Inflammatory macrophage treated with lipopolysaccharide for 1 hour (primary cell): ENCODE measurements at places on chromosomes 7 and 10.

GRCh38 chr7:132541656-132542055, 34.6 kb downstream of the PLXNA4 start:
- no peak for DNase-seq

DNA sequence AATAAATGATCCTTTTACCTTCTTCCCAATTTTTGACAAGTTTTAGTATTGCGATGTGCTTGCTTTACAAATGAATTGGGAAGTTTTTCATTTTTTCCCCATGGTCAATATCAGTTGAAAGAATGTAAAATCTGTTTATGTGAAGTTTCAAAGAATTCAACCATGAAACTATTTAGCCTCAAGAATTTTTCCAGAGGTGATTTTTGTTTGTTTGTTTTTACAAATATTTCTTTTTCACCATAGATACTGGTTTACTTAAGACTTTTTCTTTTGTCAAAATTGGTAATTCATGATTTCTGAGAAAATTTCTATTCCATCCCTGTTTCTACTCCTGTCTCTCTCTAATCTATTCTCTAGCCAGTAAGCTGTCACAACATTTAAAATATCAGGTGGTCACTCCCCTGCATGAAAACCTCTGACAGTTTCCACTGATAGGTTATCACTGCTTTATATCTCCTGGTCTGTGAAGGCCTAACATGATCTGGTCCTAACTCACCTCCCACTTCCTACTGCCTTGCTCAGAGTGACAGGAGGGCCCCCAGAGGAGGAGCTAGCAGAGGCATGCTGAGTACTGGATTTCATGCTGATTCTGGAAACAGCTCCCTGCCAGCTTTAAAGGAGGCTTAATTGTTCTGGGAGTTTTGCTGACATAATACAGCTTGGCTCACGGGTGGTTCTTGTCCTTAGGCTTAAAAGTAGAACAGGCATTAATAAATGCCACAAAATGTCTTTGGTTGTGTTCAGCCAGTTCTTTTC, 7.6 kb upstream of the ARMS2 start:
- no peak for DNase-seq

DNA sequence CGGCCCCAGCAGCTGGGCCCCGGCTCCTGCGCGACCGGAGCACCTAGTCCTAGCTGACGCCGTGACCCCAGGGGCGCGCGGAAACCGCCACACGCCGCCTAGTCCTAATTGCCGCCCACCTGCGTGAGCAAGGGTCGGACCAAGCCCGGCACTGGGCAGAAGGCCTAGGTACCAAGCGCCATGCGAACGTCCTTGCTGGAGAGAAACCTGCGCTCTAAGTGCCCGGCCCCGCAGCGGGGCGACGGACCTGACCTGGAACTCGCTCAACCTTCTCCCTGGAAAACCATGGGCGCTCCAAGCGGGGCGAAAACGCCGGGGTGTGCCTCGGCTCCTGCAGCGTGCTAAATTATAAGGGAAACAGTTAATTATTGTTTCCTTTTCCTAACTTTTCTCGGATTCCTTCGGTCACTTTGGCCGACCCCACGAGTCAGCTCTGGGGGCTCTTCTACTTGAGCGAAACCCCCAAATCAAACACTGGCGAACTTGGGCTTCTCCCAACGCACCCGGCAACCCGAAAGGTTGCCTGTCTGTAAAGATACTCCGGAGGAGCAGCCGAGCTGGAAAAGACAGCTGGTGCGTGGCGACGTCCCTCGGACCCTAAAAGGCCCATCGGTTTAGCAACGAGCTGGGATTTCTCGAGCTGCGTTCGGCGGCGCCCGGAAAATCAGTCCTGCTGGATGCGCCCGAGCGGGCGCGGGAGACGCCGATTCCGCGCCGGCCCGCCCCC, 5.3 kb upstream of the EBF3 start:
- no peak for DNase-seq

DNA sequence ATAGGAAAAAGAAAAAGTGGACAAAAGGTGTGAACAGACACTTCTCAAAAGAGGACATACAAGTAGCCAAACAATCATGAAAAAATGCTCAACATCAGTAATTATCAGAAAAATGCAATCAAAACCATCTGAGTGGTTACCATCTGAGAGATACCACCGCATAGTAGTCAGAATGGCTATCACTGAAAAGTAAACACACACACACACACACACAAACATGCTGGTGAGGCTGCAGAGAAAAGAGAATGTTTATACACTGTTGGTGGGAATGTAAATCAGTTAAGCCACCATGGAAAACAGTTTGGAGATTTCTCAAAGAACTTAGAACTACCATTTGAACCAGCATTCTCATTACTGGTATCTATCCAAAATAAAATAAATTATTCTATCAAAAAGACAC, 145.7 kb downstream of the CYP26A1 start:
- no peak for DNase-seq

GRCh38 chr7:47907981-47908616, 40.2 kb downstream of the PKD1L1 start:
- no peak for DNase-seq

GRCh38 chr10:36345807-36346206, 703.7 kb upstream of the FZD8 start:
- DNase-seq: no peak

DNA sequence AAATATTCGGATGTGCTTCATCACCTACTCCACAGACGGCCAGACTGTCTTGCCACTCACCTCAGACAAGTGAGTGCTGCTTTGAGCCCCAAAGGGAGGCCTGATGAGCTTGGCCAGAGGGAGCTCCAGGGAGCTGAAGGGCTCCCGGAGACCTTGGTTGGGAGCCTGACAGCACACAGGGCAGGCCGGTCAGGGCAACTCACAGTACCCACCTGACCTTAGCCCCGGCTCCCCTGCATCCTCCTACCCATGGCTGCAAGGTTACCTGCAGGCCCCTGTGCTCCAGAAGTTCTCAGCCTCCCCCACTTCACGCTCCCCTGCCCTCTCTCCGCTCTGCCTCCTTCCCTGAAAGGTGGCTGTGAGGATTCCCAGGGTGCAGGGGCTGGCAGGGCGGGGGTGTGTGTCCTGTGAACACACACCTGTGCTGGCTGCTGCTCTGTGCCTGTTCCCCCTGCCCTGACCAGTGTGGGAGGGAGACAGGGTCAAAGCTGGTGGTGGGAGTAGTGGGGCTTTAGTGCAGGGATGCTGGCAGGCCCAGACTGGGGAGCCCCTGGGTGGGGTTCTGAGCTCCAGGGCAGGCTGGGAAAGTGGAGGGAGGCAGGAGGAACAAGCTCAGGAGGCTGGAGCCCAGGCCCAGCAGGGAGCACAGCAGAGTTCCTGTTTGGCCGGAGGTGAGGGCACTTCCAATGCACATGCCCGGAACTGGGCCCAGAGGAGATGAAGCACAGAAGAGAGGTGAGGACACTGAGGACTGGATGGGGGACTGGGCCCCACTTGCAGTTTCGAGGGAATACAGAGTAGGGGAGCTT, 7.2 kb downstream of the ANTXRL start:
- no peak for DNase-seq

DNA sequence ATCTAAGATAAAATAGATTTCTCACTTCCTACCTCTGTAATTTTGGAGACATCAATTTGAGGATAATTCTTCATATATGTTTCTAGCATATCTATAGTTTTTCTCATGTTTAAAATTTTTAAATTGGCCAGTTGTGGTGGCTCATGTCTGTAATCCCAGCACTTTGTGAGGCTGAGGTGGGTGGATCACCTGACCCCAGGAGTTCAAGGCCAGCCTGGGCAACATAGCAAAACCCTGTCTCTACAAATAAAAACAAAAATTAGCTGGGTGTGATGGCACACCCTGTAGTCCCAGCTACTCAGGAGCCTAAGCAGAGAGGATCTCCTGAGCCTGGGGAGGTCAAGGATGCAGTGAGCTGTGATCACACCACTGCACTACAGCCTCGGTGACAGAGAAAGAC, 4.9 kb downstream of the ACBD5 start:
- DNase-seq: no peak

DNA sequence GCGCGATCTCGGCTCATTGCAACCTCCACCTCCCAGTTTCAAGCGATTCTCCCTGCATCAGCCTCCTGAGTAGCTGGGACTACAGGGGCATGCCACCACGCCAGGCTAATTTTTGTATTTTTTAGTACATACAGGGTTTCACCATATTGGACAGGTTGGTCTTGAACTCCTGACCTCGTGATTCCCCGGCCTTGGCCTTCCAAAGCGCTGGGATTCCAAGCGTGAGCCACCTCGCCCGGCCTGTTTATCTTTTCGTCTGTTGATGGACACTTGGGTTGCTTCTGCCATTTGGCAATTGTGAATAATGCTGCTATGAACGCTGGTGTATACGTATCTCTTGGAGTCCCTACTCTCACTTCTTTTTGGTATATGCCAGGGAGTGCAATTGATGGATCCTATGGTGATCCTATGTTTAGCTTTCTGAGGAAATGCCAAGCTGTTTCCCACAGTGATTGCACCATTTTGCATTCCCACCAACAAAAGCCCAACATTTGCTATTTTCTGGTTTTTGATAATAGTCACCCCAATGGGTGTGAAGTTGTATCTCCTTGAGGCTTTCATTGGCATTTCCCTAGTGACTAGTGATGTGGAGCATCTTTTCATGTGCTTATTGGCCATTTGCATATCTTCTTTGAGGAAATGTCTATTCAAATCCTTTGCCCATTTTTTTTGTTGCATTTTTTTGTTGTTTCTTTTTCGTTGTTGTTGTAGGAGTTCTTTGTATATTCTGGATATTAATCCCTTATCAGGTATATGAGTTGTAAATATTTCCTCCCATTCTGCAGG, 3.5 kb downstream of the ANTXRL start:
- DNase-seq: no peak

DNA sequence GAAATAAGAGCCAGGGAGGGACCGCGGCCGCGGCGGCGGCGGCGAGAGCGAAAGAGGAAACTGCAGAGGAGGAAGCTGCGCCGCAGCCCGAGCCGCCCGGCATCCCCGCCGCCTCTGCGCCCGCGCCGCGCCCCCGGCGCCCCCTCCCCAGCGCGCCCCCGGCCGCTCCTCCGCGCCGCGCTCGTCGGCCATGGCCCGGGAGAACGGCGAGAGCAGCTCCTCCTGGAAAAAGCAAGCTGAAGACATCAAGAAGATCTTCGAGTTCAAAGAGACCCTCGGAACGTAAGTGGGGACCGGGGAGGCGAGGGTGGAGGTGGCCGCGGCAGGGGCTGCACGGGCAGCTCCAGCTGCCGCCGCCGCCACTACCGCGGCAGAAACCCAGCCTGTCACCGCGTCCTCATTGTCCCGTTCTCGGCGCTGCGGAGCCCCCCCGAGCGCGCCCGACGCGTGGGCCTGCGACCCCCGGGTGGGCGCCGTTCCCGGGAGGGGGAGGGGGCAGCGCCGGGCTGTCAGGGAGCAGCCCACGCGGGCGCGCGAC, 351 bp downstream of the CAMK1D start:
- peak; percentile 73 for DNase-seq

- DNase-seq: peak; percentile 42
Observed at GRCh38 chr7:91264924-91265681, 870 bp downstream of the FZD1 start.

DNA sequence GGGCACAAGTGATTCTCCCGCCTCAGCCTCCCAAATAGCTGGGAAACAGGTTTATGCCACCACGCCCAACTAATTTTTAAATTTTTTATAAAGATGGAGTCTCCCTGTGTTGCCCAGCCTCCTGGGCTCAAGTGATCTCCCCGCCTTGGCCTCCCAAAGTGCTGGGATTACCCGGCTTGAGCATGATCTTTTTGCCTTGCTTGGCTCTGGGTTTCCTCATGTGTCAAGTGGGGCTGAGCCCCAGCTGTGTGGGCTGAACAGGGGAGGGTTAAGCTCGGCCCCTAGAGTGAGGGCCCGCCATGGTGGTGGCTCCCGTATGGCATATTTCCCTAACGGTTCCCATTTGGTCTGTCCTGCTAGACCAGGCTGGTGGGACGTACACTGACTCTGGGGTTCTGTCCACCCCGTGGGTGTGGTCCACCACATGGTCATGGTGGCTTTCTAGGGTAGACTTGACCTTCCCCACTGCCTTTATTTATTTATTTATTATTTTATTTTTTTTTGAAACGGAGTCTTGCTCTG, 66.3 kb downstream of the LHPP start:
- no peak for DNase-seq

DNA sequence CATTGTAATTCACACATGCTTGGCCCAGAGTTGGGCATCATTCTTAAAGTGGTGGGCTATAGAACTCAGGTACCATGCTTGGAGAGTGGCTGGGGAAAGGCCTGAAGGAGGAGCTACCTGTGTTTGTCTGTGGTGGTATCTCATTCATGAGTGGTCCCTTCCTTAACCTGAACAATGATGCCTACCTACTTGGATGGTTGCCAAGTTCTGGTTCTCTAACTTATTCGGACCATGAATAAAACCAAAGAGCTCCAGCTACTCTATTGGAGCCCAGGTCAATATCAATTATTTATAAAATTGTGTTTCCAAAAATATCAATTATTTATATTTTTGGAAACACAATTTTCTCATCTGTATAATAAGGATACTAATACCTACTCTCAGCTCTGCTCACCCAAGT, 2.9 kb upstream of the GPR37 start:
- no peak for DNase-seq

DNA sequence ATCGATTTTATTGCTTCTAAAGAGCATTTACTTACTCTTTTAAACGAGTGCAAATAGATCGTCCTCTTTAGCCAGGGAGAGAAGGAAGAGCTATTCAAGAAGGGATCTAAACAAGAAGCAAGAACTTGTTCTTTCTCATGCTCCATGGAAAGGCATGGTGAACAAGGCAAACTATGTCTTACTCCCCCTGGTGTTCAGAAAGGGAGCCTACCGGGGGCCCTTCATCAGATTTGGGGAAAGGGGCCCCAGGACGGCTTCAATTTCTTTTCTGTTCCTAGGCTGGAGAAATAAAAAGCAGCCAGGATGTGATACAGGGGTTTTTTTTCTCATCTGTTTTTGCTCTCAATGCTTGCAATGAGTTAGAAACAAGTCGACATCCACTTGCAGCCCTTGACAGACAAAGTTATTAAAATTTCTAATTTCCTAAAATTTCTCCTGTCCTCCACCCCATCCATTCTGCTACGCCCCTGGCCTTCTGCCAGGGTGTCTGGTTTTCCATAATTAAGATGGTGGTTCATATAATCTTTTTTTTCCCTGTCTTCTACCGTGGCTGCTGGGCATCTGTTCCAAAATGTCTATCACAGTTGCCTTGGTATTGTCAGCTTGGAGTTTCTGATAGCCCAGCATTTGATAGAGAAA, 214.4 kb downstream of the CREB5 start:
- peak; percentile 37 for DNase-seq

- no peak for DNase-seq
Observed at GRCh38 chr7:136655414-136655813, 213.0 kb upstream of the CHRM2 start.

- DNase-seq: no peak
Observed at GRCh38 chr7:389911-390601, 100.1 kb downstream of the FOXL3 start.

GRCh38 chr7:13851736-13852135, 137.7 kb downstream of the ETV1 start:
- DNase-seq: no peak

GRCh38 chr7:1536743-1537534, 6.4 kb downstream of the MAFK start:
- no peak for DNase-seq
